NCI-H2029 (cell line): ENCODE measurements at places on chromosomes 12 and 14.

DNA sequence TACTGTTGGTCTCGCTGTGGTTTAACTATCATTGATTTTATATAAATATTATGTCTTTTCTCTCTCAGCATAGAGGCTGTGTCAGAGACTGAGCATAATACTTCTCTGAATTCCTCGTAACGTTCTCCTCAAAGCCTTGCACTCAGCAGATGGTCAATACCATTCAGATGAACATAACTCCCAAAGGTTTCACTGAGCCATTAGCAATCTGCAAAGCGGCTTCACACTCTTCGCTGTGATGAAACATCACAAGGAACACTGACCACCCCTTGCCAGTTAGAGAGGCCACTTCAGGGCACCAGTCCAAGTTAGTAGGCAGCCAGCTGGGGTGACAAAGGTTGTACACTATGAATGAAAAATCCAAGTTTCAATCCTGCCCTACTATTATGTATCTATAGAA lies 30.1 kb upstream of the STON2 start:
- no peak for DNase-seq

GRCh38 chr12:116600959-116601918 lies 42.1 kb downstream of the MAP1LC3B2 start:
- no peak for DNase-seq

GRCh38 chr14:23883684-23884540 lies 69.7 kb upstream of the DHRS4 start:
- DNase-seq, result no peak

GRCh38 chr12:46266869-46267574 lies 1.8 kb downstream of the SLC38A1 start:
- DNase-seq, result peak; percentile 61

- DNase-seq, result no peak
Observed at GRCh38 chr12:125114365-125115141, 49.3 kb downstream of the AACS start.

- no peak for DNase-seq
Observed at GRCh38 chr14:56528927-56529326, 50.7 kb upstream of the TMEM260 start.

DNA sequence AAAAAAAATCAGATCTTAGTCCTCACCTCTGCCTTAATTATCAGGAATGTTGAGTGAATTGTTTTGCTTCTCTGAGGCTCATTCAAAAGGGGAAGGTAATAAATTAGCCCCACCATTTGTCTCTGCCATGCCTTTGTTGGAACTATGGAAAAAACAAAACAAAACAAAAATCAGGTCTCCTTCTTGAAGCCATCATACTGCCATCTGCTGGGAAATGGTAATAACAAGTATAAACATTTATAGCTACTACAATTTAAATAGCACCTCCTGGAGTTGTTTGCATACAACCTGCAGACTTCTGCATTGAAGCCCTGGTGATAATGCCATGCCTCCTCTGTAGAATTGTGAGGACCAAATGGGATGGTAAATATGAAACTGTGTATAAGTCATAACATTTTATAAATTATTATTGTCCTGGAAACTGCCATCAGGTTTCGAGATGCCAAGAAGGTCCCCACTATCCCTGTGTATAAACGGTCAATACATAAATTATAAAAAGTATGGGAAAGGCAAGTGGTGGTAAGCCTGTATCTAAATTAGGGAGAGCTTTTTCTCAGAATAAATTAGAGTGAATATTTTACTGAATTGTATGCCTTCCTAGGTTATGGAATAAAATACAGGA lies 87.2 kb upstream of the FGD4 start:
- DNase-seq, result peak; percentile 29

DNA sequence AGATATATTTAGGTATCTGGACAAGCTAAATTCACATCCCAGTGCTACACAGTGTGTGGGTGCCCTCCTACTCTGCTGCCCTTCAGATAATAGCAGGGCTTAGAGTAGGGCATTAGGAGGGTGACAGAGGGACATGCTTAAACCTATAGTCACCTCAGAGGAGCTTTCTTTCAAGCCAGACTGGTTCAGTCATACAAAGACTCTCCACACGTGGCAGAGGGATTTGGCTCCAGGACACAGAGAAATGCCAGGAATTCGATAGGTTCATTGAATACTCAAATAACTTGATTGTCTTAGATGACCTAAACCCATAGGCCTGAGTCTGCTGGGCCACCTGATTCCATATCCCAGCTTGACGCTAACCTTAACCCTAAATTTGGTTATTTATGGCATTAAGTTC lies 163.5 kb downstream of the TPH2 start:
- DNase-seq, result no peak

DNA sequence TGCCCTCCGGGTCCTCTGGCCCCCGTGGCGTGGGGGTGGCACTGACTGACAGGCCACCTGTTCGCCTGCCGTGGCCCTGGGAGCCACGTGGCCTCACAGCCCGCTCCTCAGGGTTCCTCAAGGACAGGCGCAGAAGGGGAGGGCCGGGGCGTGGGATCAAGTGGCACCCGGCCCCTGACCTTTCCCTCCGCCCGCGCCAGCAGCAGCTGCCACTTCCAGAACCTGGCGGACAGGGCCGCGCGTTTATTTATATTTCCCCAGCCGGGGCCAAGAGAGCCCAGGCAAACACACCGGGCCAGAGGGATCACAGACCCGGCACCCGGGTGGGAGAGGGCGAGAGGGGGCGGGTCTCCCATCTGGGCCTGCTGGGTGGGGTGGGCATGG lies 92.6 kb downstream of the RFLNA start:
- no peak for DNase-seq

- peak; percentile 57 for DNase-seq
Observed at GRCh38 chr14:55160989-55161388, 30.4 kb downstream of the DLGAP5 start.

DNA sequence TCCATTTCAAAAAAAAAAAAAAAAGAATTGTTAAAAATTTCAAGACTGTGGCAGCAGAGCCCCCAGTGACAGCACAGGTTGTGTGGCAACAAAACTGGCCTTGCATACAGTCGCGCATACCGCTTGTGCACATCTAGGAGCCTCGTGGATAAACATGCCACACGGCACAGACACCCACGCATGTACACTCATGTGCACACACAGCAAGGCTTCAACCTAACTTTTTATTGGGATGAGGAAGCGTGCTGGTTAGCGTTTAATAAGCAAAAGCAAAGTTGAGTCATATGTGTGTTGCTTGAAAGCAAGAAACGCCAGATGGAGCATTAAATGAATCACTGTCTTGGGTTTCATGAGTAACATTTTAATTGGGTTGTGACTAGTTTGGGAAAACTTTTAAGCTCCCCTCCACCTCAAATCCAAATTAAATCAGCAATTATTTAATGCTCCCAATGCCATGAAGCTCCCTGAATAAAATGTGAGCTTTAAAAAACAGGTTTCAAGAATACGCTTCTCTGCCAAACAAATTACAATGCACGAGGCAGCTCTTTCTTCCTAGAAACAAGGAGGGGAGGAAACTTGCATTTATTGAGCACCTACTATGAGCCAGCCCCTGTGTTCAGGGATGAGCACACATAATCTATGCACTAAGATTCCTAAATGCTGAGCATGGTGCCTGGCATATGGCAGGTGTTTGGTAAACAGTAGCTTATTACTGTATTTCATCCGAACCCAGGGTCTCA lies 35.7 kb upstream of the EML1 start:
- no peak for DNase-seq

DNA sequence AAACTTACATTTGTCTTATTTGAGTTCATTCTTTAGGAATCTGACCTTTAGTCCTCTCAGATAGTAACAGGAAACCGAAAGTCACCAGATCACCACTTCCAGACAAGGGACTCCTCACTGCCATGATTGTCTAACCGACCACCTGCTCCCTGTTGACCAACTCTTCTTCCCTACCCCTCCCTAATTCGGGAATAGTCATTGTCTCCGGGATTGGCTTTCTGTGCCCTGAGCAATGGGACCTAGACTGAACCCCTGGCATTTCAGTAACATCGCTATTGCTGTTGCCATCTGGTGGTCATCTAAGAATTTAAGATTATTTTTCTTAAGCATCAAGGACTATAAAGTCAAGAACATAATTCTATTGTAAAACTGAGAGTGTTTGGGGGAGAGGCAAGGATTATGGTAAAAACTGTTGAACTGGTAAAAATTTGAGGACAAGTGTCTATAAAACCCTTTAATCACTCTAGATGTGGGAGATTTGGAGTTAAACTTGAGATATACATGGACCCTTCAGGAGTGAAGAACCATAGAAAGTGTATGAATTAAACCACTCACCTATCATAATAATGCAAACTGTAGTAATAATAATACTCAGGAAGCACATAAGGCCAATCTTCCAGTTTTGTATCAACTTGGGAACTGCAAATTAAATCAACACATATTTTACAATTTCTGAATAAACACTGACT lies 6.3 kb downstream of the CLEC2A start:
- no peak for DNase-seq

DNA sequence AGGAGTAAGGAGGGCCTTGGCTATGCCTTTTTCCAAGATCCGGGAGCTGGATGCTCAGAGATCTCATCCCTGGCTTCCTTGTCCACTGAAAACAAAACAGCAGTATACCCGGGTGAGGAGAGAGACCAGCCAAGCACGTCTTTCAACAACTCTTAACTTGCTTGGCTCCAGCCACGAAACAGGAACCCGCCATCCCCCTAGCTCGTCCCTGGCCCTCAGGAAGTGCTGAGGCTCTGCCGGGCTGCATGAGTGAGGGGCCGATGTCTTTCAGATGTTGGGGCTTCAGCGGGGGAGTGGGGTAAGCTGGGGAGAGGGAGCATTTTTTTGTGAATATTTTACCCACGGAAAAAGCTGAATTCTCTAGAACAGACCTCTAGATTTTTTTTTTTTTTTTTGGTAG lies 231.1 kb downstream of the CACNA1C start:
- DNase-seq, result no peak

DNA sequence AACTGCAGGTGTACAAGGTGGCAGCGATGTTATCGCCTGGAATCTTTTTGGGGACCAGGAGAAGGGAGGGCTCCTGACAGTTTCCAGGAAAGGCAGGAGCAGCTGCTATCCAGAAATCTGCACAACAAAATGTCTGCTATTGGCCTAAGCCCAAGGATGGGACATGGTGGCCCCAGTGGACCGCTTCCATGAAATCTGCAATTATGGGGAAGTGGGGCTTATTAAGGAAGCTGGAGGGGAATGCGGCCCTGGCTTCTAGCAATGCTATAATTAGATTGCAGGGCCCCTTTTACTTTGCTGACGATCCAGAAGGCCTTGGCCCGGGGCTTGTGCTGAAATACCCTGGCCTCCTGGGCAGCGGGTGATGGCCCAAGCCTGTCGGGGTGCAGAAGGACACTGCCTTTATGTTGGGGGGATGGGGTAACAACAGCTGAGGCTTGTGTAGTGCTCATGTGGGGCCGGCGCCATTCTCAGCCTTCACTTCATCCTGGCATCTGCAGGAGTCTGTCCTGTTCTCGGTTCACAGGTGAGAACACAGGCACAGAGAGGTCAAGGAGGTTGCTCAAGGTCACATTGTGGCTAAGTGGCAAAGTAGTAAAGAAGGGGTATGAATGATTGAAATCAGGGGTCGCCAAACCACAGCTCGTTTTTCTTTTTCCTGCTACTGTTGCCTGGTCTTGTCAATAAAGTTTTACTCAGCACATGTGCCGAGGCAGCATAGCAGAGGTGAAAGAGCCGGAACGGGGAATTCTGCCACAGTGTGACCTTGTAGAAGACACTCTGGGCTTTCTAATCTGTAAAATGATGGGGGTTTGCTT lies 153.5 kb downstream of the RBM19 start:
- no peak for DNase-seq

- no peak for DNase-seq
Observed at GRCh38 chr12:26374934-26375680, 179.7 kb downstream of the SSPN start.

DNA sequence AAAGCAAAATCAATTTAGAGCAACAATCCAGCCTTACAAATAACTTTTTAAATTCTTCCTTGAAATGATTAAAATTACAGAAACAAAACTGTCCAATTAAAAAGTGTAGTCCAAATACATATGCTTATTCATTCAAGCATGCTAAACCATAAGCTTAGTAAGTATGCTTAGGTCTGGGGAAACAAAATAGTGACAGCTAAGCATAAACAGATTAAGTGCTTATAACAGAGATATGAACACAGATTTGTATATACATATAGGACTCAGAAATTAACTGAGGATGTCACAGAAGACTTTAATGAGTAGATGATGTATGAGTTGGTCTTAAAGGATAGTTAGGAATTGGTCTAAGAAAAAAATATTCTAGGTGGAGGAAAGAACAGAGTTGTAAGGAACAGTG lies 41.8 kb downstream of the SCAF11 start:
- DNase-seq, result no peak

DNA sequence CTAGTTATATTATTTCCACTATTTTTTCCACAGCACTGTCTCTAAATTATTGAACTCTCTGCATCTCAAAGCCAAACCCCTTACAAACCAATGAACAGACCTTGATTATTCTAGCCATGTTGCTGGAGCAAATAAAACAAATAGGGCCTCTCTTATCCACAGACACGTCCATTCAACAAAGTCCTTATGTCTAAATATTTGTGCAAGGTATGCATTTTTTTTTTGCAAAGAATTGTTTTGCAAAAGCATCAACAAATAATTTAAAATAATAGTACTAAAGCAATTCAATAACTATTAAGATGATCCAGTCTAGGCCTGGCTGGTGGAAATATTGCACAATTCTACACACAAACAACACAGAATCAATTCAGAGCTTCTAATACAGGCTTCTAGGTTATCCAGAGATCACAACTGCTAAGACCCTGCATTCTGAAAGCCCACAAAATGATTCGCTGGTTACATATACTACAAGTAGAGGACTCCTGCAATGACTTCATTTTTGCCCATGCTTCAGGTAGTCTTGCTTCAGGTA lies 221.0 kb downstream of the SLC25A21 start:
- DNase-seq, result no peak

GRCh38 chr14:34629344-34629656 lies 648 bp downstream of the SNX6 start:
- DNase-seq, result no peak

- no peak for DNase-seq
Observed at GRCh38 chr14:99327050-99327449, 55.1 kb upstream of the BCL11B start.

DNA sequence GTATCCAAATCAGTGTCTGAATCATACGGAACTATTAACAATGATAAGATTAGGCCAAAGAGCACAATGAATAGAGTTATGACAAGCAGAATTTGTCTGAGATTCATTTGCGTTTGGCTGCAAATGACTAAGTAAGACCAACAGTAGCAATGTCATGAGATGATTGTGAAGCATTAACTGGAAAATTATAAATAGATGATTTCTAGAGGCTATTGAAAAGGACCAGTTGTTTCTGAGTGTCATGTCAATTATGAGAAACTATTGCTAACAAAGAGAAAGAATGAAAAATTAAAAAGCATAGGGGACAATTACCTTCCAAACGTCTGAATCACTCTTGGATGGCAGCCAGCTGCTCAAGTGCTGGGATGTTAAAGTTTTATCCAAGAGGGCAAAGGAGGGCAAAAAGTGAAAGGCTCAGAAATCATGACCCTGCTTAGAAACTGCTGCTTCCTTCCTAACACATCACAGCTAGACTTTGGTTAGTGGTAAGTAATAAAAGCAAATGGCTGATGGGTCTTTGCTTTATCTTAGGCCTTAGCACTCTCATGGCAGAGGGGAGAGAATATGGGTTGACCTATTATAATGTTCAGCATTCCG lies 89.0 kb downstream of the AKAP6 start:
- DNase-seq, result peak; percentile 40

- no peak for DNase-seq
Observed at GRCh38 chr12:6753772-6754356, 923 bp upstream of the MLF2 start.

GRCh38 chr12:67940780-67941243 lies 48.4 kb upstream of the IFNG-AS1 start:
- DNase-seq, result no peak
